Hepatocyte (in vitro differentiated cells): ENCODE measurements at places on chromosomes 12 and 14. TPM values are rescaled to one million over a fixed set of nuclear protein-coding genes. Genes with fewer than 3 reads are reported as not detected.

SLC17A8 gene
- not detected in 2 replicates for polyA plus RNA-seq

AMN gene
- 217 and 247 TPM in 2 replicates for polyA plus RNA-seq

TPH2 gene
- not detected in 2 replicates for polyA plus RNA-seq

KCNC2 gene
- polyA plus RNA-seq = not detected in 2 replicates

- DNase-seq = peak; percentile 17
Observed at GRCh38 chr12:86264451-86265328, 8.5 kb upstream of the MGAT4C start.

GRCh38 chr12:121996050-121996944 is 25.4 kb upstream of the BCL7A start:
- DNase-seq = no peak

DNA sequence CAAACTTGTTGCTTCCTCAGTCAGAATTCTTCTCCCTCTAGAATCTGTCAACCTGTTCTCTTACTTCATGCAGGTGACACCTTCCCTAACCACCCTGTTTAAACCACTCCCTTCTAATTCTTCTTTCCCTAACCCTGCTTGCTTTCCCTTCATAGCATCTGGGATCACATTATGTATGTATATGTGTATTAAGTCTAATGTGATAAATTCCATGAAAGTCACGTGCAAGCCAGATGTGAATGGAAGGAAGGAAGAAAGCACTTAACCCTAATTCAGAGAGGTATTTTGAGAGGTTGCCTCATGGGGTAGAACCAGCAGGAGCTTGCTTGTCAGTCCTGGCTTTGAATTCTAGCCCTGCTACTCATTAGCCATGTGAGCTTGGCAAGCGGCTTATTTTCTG is 340.0 kb downstream of the TRHDE start:
- no peak for DNase-seq

GRCh38 chr14:60710494-60710893 is 13.7 kb downstream of the SIX4 start:
- DNase-seq = no peak

- no peak for DNase-seq
Observed at GRCh38 chr14:44766285-44766684, 195.5 kb downstream of the KLHL28 start.

DNA sequence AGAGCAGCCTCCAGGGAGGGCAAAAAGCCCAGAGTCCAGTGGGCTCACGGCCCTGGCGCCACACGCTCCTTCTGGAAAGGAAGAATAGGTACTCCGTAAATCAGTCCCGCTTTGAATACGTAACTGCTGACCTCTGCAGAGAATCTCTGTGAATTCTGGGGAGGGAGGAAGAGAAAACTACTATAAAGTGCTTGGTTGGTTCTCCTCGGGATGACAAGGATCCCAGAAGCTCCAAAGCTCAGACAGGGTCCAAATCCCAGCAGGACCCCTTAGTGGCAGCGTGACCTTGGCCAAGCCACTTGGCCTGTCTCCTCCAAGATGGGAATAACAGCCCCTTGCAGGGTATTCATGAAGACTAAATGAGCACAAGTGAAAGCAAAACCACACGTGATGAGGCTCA is 31.7 kb downstream of the ANO2 start:
- DNase-seq = no peak

GRCh38 chr12:3600039-3600720 is 109.2 kb downstream of the PRMT8 start:
- DNase-seq = no peak
